ENCODE measurements at places on chromosomes 12 and 14.

DNA sequence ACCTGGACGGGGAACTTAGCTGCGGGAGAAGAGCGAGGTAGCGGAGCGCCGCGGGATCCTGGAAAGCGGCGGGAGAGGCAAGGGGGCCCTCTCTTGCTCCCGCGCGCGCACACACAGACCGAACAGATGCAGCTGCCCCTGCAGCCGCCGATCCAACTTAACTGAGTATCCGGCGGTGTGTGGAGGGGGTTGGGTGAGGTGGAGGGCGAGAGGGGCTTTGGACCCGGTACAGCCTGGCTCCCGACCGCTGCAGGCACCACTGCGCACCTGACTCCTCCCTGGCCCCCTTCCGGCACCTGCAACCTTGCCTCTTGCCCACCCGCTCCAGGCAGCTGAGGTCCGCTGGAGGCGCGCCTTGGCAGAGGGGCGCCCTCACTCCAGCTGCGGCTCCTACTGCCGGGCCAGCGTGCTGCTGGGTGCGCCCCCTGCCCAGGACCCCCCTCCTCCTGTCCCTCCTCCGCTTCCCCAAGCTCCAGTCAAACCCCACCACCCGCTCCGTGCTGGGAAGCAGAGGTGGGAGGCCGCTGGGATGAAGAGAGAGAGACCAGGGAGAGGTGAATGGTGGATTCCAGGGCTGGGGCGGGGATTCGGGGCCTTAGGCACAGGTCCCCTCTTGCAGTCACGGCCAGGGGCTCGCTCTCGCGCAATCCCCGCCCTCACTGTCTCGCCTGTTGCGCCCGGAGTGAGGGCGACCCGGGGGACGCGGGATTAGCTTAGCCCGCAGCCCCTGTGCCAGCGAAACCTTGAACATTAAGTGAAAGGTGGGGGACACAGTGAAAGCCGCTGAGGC, 2.6 kb downstream of the DIO3 start:
- DNase-seq = no peak

DNA sequence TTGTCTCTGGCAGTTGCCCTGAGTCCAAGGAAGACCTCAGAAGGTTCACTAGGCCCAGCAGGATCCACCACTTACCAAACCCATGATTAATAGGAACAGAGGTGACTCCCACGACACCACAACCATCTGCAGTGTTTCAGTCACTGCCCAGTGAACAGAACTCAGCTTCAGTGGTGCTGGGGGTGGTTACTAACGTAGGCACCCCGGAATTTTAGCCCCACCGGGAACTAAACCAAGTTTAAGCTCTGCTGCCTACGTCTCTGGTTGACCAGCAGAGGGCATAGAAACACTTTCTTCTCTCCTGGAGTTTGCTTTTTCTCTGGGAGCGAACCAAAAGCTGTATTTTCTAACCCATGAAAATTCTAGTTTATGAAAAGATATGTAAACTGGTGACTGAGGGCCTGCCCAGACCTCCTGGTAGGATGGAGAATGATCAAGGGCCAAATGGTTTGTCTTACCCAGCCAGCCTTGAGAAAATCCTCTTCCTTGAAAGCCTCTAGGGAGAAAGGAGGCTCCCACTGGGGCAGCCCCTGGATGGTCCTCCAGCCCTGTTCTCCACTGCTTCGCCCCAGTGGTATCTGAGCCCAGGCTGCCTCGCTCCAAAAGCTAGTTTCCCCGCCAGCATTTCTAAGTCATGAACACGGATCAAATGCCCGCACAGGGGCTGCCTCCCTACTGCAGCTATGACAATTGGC, 379.8 kb downstream of the DPF3 start:
- no peak for DNase-seq

DNA sequence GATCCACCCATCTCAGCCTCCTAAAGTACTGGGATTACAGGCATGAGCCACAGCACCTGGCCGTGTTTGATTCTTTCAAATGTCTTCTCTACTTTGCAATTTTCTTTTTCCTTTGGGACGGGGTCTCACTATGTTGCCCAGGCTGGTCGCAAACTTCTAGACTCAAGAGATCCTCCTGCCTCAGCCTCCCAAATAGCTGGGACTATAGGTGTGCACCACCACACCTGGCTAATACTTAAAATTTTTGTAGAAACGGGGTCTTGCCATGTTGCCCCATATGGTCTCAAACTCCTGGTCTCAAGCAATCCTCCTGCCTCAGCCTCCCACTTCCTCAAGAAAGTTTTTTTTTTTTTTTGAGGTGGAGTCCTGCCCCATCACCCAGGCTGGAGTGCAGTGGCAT, 1.7 kb downstream of the GATC start:
- no peak for DNase-seq

DNA sequence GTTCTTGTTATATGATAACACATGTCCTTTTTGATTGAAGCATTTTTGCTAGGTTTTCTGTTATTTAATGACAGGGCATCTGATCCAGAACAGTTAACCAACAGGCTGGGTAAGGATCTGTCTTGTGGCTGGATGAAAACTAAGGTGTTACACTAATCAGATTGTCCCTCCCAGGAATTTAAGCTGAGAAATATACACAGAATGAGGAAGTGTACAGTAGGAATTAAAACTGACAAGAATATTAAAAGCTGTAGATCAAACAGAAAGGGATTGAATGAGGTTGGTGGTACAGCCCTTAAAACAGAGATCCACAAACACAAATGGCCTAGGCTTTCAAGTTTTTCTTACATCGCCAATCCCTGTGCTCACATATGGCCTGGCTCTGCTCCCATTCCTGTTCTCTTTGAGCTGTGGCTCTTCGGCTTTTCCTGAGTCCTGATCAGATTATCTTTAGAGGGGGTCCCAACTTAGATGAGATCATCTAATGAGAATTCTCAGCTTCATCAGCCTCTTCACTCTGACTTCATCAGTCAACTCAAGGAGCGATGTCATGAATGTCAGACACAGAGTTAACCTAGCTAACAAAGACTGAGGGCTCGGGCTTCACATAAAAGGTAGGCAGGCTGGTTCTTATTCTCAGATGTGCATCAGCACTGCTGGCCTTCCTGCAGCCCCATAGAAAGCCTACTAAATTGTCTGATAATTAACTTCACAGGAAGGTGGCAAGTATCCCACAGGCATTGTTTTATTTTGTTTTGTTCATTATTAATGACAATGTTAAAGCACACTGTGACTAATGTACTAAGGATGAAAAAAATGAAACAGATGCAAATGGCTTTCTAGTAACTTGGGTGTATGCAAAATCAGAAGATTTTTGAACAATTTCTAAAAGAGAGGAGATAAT, 11.4 kb downstream of the PYGL start:
- DNase-seq = no peak

GRCh38 chr12:120843472-120843871, 60.7 kb downstream of the SPPL3 start:
- no peak for DNase-seq

DNA sequence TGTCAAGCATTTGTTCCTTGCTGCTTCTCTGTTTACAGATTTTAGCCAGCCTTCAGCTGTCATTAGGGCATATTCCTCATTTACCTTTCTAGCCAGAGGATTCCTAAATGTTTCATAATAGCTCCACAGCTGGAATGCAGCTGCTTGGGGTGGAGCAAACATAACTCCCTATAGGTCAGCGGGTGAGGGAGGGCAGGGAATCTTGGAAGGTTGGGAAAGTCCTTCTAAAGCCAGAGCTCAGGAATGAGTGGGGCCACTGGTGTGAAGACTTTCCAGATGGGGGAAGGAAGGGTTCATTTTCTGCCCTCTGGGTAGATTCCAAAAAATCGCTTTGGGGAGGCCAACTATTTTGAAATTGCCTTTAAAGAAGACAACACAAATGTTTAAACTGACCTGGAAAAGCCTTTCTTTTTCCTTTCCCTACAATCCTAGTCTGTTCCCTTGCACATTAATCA, 16.3 kb upstream of the IRF2BPL start:
- no peak for DNase-seq

DNA sequence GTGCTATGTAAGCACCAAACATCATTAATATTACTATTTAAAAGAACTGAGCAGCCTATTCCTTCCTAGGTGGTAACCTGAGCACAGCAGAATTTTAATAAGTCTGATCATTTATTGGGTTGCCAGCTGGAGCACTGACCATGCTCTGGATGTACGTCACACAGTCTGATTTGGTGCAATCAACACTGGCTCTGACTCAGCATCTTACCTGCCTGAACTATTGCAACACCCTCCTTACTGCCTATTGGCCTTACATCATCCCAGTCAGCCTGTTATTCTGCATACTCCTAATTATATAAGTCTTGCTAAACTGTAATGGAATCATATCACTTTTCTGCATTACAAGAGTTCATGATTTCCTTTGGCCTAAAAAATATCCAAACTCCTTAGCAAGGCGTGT, 149.7 kb downstream of the PTPRO start:
- no peak for DNase-seq

- DNase-seq = no peak
These were observed 2.1 kb upstream of the OXA1L start for GRCh38 chr14:22764382-22764781.

- DNase-seq = no peak
These were observed 745 bp downstream of the TRHDE start for GRCh38 chr12:72272731-72273498.

DNA sequence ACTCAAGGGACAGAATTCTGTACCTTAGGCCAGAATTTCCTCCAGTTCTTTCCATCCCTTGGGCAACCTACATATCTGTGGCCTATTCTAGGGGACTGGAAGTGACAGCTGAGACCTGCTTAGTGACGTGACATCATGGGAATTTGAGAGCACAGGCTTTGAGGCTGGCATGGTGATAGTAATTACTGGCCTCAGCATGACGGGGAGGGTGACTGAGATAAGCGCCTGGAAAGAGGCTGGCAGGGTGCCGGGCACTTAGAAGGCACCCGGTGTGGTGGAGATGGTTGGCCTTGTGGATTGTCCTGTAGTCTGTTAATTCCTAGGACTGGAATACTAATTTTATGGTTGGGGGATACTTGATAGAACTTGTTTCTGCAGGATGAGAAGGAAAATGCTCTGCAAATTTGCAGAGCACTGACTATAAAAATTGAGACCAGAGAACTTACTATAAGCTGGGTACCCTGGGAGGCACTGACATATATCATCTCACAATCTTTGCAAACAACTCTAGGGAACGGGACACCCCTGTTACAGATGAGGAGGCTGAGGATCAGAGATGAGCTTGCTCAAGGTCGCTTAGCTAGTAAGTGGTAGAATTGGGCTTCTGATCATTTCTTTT, 42.2 kb upstream of the TBX3 start:
- DNase-seq = peak; percentile 79

DNA sequence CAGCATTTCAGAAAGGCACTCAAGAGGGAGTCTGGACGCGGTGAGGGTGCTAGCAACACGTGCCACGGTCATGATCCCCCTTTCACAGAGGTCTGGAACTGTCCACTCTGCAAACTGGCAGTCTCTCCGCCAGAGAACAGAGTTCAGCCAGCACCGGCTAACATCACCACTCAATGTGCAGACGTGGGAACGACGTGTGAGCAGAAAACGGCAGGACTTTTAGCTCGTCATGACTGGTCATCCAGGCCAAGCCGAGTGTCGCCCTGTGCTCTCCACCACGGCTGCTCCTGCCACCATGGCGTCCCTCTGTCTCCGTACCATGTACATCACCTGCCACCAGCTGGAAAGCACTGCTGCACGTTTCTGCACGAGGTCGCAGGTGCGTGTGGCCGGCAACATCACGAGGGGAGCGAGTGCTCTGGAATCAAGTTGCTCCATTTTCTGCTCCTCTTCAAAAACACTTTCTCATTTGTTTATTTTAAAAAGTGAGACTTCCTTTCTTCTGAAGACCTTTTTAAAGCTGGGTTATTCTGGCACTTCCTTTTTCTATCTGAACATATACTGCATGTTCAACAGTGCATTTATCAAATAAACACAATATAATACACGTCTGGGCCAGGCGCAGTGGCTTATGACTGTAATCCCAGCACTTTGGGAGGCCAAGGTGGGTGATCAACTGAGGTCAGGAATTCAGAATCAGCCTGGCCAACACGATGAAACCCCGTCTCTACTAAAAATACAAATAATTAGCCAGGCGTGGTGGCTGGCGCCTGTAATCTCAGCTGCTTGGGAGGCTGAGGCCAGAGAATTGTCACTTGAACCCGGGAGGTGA, 28.0 kb downstream of the SLC15A4 start:
- peak; percentile 38 for DNase-seq

- DNase-seq = no peak
These were observed 14.2 kb upstream of the DLK1 start for GRCh38 chr14:100712490-100712889.

DNA sequence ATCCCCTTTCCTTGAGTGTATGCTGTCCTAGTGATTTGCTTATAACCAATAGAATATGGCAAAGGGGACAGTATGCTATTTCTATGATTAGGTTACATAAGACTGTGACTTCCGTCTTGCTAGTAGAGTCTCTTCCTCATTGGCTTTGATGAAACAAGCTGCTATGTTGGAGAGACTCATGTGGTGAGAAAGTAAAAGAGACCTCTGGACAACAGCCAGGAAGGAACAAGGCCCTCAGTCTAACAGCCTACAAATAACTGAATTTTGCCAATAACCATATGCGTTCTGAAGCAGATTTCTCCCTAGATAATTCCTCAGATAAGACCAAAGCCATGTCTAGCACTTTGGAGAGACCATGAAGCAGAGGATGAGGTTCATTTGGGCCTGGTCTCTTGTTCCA, 134.5 kb upstream of the NAV3 start:
- DNase-seq = no peak

All from cardiac septum (tissue), 1 donor.